Parietal lobe (tissue), 2 donors: ENCODE measurements at places on chromosomes 2 and 18. TPM values are rescaled to one million over a fixed set of nuclear protein-coding genes. Genes with fewer than 3 reads are reported as not detected.

SPTBN1 gene
- total RNA-seq, result 575 TPM

CHMP1B gene
- total RNA-seq, result 54.5 TPM

CDH7 gene
- total RNA-seq, result 1.6 TPM

SPRED2 gene
- total RNA-seq, result 21.0 TPM

TRIM54 gene
- not detected for total RNA-seq

DUSP2 gene
- total RNA-seq, result 4.4 TPM

STARD6 gene
- not detected for total RNA-seq

DNAH7 gene
- total RNA-seq, result 19.4 TPM

RAB17 gene
- total RNA-seq, result not detected

CCDC85A gene
- 34.4 TPM for total RNA-seq

KCMF1 gene
- 23.5 TPM for total RNA-seq

GRP gene
- total RNA-seq, result 18.5 TPM

CHRNG gene
- not detected for total RNA-seq

FAM110C gene
- 2.8 TPM for total RNA-seq

SLC11A1 gene
- 3.8 TPM for total RNA-seq

C2orf76 gene
- total RNA-seq, result 8.8 TPM

STAT4 gene
- total RNA-seq, result 6.3 TPM

ASPRV1 gene
- total RNA-seq, result 8.8 TPM

TUBA3D gene
- total RNA-seq, result not detected

CNTNAP5 gene
- 65.1 TPM for total RNA-seq

CCDC88A gene
- total RNA-seq, result 781 TPM

AQP12A gene
- not detected for total RNA-seq

SIX2 gene
- not detected for total RNA-seq

NEU4 gene
- 0.63 TPM for total RNA-seq

FBXO36 gene
- 8.1 TPM for total RNA-seq

FZD7 gene
- 7.2 TPM for total RNA-seq

MAP3K19 gene
- total RNA-seq, result 1.6 TPM

HES6 gene
- total RNA-seq, result 94.5 TPM

DYNAP gene
- total RNA-seq, result not detected

ACKR3 gene
- 12.5 TPM for total RNA-seq

TGFBRAP1 gene
- 30.4 TPM for total RNA-seq

MOCOS gene
- 0.31 TPM for total RNA-seq

MRPS5 gene
- 71.4 TPM for total RNA-seq

ATP5MC3 gene
- 42.9 TPM for total RNA-seq

DSG4 gene
- total RNA-seq, result not detected

SIGLEC15 gene
- total RNA-seq, result not detected

ALPP gene
- not detected for total RNA-seq

ZC3H8 gene
- total RNA-seq, result 88.0 TPM

DPP4 gene
- total RNA-seq, result 9.4 TPM

IL36RN gene
- total RNA-seq, result not detected

KIAA1328 gene
- 52.3 TPM for total RNA-seq

CTAGE1 gene
- not detected for total RNA-seq

VWC2L gene
- 7.8 TPM for total RNA-seq

PID1 gene
- total RNA-seq, result 36.9 TPM

AGXT gene
- not detected for total RNA-seq

MARCHF4 gene
- 18.5 TPM for total RNA-seq

ALPG gene
- not detected for total RNA-seq

NR4A2 gene
- total RNA-seq, result 12.2 TPM
